ENCODE measurements at places on chromosomes 2 and 18. TPM values are rescaled to one million over a fixed set of nuclear protein-coding genes. Genes with fewer than 3 reads are reported as not detected.
A peak's percentile ranks its signal among the peaks of the same experiment; 100 is the strongest.

- no peak for DNase-seq
Observed at GRCh38 chr2:56127463-56128152, 56.2 kb upstream of the CCDC85A start.

GRCh38 chr2:154710685-154711084 lies 12.2 kb downstream of the KCNJ3 start:
- no peak for DNase-seq

DNA sequence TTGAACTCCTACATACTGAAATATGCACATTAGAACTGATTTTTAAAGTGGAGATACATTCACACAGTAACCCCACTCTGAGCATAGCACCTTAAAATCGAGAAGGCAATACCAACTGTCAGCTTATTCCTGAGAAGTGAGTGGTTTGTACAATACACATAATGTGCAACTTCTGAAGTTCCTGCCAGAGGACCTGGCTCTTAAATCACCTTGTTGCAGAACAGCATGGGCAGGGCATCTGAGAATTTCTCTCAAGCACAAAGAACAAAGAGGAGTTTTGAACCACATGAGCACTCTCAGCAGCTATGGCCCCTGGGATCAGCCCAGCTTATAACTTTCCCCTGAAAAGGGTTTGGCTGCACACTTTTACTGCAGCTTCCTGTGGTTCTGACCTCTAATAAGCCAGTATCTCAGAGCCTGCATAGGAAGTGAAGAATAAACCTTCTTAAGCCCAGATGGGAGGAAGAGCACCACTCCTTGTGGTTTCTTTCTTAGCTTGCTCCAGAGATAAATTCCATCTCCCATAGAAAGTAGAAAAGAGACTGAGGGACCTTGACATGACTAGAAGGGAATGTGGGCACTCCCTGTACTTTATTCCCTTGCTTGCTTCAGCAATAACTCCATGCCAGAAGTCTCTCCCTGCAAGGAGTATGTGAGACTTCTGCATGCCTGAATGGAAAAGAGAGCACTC lies 862.3 kb downstream of the SUCLG1 start:
- no peak for DNase-seq

The PCBP1 gene
- polyA plus RNA-seq, result 316 TPM

DNA sequence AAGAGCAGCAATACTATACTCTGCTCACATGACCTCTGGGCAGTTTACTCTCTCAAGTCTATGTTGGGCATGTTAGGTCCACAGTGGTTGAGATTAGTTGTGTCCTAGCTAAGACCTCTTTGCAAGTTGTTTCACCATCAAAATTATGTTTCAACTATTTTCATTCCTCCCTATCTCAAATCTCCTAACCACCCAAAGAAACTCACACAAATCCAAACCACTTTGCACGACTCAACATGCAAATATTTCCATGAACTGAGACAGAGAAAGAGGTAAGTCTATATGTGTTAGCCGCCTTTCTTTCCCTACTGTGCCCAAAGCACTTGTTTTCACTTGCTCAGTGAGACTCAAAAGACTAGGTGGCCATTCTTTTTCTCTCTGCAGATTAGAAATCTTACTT lies 546.8 kb downstream of the TNS1 start:
- DNase-seq, result no peak

- no peak for DNase-seq
Observed at GRCh38 chr2:150621526-150622213, 134.2 kb upstream of the RND3 start.

DNA sequence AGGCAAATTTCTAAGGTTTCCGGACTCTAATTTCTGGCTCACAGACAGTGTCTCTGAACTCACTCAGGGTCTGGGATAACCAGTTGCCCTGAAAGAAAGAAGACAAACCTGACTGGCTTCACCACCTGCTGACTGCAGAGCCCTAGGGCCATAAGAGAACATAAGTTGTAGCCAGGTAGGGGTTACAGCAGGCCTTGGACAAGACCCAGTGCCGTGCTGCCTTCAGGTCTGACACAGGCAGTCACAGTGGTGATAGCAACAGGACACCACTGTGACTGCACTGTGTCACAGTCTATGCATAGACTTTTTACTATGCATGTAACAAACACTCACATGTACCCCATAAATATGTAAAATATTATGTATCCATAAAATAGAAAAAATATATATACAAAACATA lies 508.5 kb downstream of the PID1 start:
- DNase-seq, result no peak

GRCh38 chr2:2530334-2530733 lies 199.3 kb upstream of the MYT1L start:
- DNase-seq, result no peak

The DYNAP gene
- polyA plus RNA-seq, result 1.1 TPM

GRCh38 chr18:76233876-76234675 lies 261.0 kb downstream of the ZNF516 start:
- no peak for DNase-seq

DNA sequence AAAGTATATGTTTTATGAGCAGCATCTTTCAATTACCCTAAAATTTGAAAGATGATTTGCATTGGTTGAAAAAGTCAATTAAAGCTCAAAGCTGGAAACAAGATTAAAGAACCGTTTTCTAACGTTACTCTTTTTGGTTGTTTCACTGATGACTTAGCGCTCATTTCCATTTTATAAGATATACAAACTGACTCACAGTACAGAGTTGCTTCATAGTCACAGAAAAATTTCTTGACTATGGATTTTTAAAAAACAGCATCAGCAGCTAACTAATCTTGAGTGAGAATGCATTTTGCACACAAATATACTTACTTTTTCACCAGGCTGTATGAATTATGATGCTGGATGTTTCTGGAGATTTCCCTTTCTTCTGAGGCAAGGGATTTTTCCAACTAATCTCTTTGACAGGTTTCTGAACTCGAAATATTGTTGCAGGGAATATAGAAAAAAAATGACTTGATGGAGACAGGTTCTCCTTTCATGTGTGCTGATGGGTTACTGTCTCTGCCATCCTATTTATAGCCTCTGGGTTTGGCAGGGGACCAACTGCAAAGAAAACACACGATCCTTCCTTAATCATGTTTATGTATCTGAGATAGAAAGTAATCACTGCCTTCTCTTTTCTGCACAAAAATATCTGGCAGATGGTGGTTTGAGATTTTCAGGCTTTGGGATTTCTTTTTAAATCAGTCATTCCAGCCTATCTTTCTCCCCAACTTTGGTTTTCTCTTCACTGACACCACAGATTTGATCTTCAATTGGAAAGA lies 129.4 kb upstream of the DAPL1 start:
- DNase-seq, result no peak

DNA sequence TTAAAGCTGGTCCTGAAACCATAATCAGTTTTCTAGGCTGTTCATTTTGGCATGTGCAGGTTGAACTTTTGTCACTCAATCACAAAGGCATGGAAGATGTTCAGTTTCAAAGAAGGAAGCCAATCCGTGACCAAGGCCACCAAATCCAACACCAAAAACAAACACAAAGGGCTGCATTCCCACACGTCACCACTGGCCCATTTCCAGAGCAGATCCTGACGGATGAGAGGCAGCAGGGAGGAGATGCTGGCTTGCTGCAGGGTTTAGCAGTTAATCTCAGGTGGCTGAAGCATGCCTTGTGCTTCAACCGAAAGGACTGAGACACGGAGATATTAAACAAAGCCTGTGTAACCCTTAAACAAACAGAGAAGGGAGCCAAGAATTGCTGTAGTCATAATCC lies 191.9 kb upstream of the CTAGE1 start:
- DNase-seq, result no peak

DNA sequence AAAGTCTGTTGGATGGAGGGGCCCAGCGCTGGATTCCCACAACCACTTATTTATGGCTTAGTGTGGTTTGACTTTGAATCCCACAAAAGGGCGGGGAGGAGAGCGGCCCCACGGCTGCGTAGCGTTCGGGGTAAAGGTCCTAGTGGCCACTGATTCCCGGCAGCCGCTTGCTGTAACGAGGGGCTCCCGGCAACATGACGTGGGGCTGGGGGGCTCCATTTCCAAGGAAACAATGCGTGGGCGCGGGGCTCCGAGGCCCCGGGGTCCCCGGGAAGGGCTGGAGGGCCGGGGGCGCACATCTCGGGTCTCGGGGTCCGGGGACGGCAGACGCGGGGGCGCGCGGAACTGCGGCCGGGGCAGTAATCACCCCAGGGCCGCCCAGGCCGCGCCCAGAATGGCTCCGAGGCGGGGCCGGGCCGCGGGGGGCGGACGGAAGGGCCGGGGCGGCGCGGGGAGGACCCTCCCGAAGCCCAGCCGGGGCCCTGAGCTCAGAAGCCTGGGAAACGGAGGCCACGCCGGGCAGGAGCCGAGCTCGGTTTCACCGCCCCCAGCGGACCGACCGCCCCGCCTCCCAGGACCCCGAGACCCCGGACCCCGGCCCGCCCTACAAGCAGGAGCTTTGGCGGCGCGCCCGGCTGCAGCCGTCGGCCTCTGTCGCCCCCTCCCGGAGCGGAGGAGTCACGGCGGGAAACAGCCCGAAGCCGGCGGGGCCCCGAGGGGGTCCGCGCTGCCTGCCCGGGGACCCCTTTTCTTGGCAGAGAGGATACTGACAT lies 11.9 kb upstream of the MLPH start:
- DNase-seq, result peak; percentile 97

The IL37 gene
- 0.18 TPM for polyA plus RNA-seq

DNA sequence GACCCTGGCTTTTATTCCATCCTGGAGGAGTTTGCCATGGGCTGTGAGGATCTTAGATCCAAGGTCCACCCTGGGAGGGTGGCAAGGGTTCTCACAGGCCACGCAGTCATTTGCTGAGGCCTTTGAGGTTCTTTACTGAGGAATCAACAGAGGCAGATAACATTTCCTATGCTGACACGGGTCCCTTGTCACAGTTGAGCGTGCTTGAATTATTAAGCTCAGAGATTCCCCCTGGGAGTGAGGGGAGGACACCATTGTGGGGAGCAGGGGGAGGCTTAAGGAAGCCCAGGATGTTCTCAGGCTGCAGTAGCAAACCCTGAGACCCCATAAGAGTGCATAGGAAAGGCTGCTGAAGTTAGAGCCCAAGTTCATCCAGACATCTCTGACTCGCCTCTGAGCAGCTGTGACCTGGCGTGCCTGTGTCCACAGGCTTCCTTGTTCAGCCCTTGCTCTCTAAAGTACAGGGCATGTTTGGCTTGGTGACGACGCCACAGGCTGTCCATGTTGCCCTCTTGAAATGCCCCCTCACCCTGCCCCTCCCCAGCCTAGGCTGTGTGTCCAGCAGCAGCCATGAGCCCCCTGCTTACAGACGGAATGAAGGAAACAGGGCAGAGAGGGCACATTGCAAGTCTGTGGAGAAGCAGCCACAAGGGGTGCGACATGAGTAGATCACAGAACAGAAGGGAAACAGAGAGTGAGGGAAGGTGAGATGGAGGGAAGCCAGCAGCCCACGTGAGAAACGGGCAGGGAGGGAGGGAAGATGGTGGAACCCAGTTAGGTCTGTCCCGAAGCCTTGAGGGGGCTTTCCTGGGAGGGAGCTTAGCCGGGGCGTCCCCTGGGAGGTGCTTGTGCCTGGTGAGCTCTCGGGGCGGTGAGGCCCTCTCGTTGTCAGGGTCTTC lies 34.0 kb downstream of the NAPG start:
- DNase-seq, result no peak

DNA sequence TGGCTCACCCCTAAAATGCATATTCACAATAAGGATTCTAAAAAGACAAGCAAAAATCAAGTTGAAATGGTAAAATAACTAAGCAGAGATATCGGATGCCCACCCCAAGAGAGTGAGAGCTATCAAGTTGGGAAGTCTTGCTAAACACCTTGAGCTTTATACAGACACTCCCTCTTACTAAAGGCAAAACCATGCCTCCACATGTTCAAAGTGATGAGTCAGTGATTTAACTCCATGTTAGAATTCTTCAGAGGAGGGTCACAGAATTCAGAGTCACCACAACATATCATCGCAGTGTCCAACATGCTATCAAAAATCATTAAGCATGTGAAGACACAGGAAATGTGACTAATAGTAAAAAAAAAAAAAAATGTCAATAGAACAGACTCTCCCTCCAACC lies 20.6 kb upstream of the ST8SIA3 start:
- no peak for DNase-seq

The RAMP1 gene
- 3.9 TPM for polyA plus RNA-seq

GRCh38 chr2:238772635-238773297 lies 75.1 kb upstream of the TWIST2 start:
- DNase-seq, result no peak

- DNase-seq, result no peak
Observed at GRCh38 chr2:143588746-143589145, 459.5 kb downstream of the ARHGAP15 start.

- DNase-seq, result no peak
Observed at GRCh38 chr2:8860239-8860638, 22.8 kb upstream of the KIDINS220 start.

The ELOA2 gene
- polyA plus RNA-seq, result not detected

The CFC1 gene
- polyA plus RNA-seq, result 0.14 TPM

DNA sequence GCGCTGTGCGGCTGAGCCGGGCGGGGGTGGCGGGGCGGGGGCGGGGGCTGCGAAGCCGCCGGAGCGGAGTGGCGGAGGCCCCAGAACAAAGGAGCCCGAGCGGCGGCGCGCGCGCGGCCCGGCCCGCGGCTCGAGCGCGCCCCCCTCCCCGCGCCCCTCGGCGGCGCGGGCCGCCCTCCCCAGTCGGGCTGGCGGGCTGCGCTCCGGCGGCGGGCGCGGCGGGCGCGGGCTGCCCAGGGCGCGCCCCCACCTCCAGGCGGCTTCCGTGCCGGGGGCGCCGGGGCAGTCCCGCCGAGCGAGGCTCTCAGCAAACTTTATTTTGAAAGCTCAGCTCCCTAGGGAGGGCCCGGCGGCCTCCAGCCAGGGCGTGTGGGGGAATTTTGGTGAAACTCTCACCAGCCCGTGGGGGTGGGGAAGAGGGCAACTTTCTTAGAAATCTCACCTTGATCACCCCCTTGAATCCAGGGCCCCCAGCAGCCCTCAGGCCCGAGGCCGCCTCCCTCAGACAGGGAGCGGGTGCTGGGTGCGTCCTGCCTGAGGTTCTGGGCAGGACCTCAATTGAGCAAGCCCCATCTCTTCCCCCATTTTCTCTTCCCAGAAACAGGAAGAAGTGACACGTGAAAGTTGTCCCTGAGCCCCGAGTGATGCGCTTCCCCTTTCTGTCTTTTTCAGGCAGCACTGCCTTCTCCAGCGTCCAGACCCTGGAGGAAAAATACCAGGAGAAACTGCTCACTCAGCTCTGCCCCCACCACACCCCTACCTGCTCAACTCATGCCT lies 786 bp downstream of the TET3 start:
- DNase-seq, result no peak

- DNase-seq, result no peak
Observed at GRCh38 chr18:11956371-11957308, 24.7 kb upstream of the IMPA2 start.

The TUBA4B gene
- 0.08 TPM for polyA plus RNA-seq

GRCh38 chr18:35610089-35610488 lies 28.5 kb downstream of the GALNT1 start:
- DNase-seq, result no peak

GRCh38 chr2:39512434-39512935 lies 75.4 kb upstream of the MAP4K3 start:
- no peak for DNase-seq
